Right atrium auricular region (tissue), 2 donors: ENCODE measurements at places on chromosomes 6 and 20. TPM values are rescaled to one million over a fixed set of nuclear protein-coding genes. Genes with fewer than 3 reads are reported as not detected.
A peak's percentile ranks its signal among the peaks of the same experiment; 100 is the strongest.

DNA sequence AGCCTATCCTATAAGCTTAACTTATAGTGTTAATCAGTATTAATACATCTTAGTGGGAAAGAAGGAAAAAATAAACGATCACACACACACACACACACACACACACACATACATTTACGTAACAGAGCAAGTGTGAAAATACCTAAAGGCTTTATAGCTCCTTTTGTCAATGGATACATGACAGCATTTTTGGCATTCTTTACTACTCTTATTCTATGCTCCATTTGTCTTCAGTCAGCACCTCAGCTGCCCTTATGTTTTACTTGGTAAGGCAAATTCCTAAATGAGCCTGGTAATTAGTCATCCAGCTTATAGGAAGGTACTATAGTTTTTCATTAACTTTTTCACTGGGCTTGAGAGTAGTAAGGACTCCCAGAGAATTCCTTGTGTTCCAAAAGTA is 25.1 kb upstream of the SLC17A3 start:
- H3K4me3 ChIP-seq = no peak overlapping the region
- H3K4me1 ChIP-seq = no peaks in the 10 kb centered on the region
- DNase-seq = no peak
- H3K27me3 ChIP-seq = no peaks in the 10 kb centered on the region
- H3K36me3 ChIP-seq = no peaks in the 10 kb centered on the region

DNA sequence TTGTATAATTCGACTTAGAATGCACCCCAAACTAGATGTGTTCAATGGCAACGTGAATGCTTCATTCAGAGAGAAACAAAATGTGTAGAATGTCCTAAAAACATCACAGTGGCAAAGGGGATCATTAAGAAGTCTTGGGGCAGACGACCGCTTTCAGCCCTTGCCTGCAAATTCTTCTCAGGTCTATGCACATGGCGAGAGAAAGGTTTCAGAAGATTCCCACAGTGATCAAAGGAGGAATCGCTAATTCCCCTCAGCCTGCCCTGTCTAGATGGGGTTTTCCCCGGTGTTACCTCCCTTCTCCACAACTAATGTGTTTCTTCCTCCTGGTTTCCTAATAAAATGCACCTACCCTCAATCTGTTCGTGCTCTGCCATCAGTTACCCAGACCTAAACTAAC is 13.3 kb upstream of the NHSL1 start:
- no peaks in the 10 kb centered on the region for H3K36me3 ChIP-seq
- no peaks in the 10 kb centered on the region for H3K27me3 ChIP-seq
- DNase-seq = no peak
- H3K27ac ChIP-seq = no peak overlapping the region

DNA sequence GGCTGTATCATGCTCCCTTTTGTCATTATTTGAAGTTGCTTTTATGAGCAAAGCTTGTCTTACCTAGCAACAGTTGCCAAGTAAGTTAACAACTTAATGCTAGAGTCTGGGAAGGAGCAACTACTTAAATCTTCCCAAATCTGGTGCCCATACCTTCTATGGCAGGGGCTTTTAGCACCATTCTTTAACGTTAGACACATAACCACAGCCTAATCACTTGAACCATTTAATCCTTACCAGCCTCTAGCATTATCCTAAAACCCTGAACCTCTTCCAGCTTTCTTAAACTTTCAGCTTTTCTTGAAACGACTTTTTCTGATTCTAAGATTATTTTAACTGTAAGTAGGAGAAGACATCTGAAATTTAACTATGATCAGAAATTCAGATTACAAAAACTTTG is at the start of gene C6orf163:
Gene C6orf163, plus strand, starts transcription at position 83 of the 400 bp plus-strand sequence. Its CDS starts 287 bp downstream, at position 370.
- no peak within 1 kb of the TSS for H3K4me3 ChIP-seq
- H3K27ac ChIP-seq = no peak within 1 kb of the TSS
- no peaks in the 10 kb centered on the region for H3K36me3 ChIP-seq
- no peaks in the 10 kb centered on the region for H3K27me3 ChIP-seq
- DNase-seq = no peak

DNA sequence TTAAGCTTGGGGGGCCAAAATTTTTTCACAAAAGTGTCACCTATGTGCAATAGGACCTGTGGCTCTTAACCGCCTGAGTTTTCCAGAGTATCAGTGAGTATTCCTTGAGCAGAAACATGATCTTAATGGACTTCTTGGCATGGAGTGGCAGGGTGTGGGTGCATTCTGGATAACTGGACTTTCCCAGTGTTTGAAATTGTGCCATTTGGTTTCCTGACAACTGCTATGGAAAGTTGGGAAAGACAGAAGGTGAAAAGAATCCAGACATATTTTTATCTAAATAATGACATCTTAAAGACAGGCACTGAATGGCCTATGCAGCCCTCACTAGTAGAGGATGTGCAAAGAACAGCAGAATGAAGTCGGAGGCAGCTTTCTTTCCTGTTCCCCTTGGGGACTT is 34.3 kb upstream of the ADTRP start:
- no peak overlapping the region for H3K27ac ChIP-seq
- H3K4me1 ChIP-seq = peaks cover 22% of the 10 kb centered on the region
- H3K36me3 ChIP-seq = no peaks in the 10 kb centered on the region
- DNase-seq = no peak
- no peaks in the 10 kb centered on the region for H3K27me3 ChIP-seq

- peaks cover 50% of the 10 kb centered on the region for H3K4me1 ChIP-seq
- peak overlapping the region; percentile 23 for H3K27ac ChIP-seq
- H3K4me3 ChIP-seq = no peak overlapping the region
- H3K36me3 ChIP-seq = no peaks in the 10 kb centered on the region
- H3K27me3 ChIP-seq = no peaks in the 10 kb centered on the region
- DNase-seq = no peak
These were observed 5.1 kb upstream of the EPB41L1 start for GRCh38 chr20:36149469-36149868.

The EYS gene
- not detected for total RNA-seq

The SNAI1 gene
- 4.4 TPM for total RNA-seq

The OPRM1 gene
- not detected for total RNA-seq
